CD4-positive, alpha-beta T cell (primary cell): ENCODE measurements at places on chromosomes 12 and 14.
A peak's percentile ranks its signal among the peaks of the same experiment; 100 is the strongest.

DNA sequence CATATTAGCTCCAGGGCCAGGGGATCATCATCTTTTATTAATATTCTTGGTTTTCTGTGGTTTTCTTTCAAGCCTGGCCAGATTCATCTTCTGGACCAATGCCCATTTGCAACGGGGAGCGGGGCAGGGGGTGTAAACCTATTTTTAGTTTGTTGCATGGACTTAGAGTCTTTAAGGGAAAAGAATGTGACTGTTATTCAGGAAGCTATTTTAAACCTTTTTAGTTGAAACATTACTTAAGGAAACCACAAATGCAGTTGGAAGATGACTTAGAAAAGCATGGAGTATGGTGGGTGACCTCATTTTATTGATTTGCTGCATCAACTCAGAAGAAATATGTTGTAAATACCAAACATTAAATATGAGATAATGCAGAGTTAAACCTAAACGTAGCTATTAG lies 368.4 kb upstream of the E2F7 start:
- DNase-seq: no peak

- no peak for DNase-seq
Measured at GRCh38 chr12:42474391-42474790, 115.2 kb downstream of the PRICKLE1 start.

- peak; percentile 67 for DNase-seq
Measured at GRCh38 chr12:92827836-92828431, 101.2 kb downstream of the EEA1 start.

DNA sequence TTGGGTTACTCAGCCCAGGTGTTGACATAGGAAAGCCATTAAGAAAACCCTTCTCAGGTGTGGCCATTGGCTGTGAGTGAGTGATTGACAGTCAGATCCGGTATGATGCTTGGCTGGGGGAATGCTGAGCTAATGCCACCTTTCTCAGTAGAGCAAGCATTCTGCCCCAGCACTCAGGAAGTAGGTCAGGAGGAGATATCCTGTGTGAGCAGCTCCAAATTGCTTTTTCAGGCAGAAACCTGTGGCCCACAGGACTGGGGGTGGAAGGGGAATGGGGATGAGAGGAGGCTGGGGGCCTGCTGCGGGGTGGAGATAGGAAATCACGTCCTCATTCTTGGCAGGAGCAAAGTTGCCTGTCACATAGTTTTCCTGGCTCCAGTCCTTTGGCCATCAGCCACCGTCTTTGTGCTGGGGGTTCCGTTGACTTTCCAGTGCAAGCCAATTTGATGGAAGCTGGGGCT lies 55.7 kb downstream of the NINJ2 start:
- DNase-seq: no peak

GRCh38 chr12:89058402-89058801 lies 293.9 kb downstream of the DUSP6 start:
- DNase-seq: no peak

- no peak for DNase-seq
Measured at GRCh38 chr14:23174296-23175184, 8.9 kb downstream of the SLC7A8 start.

GRCh38 chr14:49014476-49014875 lies 571.7 kb downstream of the RPS29 start:
- DNase-seq: no peak

DNA sequence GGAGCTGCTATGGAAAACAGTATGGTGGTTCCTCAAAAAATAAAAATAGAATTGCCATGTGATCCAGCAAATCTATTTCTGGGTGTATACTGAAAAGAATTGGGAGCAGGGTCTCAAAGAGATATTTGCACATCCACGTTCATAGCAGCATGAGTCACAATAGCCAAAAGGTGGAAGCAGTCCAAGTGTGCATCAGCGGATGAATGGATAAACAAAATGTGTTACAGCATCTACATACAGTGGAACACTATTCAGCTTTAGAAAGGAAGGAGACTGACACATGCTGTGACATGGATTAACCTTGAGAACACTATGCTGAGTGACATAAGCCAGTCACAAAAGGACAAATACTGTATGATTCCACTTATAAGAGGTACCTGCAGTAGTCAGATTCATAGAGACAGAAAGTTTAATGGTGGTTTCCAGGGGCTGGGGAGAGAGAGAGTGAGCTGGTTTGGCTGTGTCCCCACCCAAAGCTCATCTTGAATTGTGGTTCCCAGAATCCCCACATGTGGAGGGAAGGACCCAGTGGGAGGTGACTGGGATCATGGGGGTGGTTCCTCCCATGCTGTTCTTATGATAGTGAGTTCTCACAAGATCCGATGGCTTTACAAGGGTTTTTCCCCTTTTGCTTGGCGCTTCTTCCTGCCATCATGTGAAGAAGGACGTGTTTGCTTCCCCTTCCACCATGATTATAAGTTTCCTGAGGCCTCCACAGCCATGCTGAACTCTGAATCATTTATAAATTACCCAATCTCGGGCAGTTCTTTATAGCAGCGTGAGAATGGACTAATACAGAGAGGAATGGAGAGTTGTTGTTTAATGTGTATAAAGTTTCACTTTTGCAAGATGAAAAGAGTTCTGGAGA lies 17.6 kb upstream of the TBC1D30 start:
- no peak for DNase-seq

DNA sequence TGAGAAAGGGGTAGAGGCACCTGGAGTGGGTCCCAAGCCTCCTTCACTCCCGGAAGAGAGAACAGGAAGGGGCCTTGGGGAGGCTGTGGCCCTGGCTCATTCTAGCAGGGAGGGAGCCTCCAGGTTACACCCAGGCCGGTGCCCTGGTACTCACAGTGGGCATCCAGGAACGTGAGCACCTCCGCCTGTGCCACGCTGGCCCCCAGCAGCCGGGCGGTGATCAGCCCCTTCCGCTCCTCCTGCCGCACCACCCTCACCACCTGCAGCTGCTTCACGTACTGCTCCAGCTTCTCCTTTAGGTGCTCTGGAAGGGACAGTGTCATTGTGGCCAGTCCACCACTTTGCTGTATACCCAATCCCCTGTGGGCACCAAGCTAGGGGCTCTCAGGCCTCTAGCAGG lies 18.8 kb upstream of the CELA1 start:
- DNase-seq: no peak

DNA sequence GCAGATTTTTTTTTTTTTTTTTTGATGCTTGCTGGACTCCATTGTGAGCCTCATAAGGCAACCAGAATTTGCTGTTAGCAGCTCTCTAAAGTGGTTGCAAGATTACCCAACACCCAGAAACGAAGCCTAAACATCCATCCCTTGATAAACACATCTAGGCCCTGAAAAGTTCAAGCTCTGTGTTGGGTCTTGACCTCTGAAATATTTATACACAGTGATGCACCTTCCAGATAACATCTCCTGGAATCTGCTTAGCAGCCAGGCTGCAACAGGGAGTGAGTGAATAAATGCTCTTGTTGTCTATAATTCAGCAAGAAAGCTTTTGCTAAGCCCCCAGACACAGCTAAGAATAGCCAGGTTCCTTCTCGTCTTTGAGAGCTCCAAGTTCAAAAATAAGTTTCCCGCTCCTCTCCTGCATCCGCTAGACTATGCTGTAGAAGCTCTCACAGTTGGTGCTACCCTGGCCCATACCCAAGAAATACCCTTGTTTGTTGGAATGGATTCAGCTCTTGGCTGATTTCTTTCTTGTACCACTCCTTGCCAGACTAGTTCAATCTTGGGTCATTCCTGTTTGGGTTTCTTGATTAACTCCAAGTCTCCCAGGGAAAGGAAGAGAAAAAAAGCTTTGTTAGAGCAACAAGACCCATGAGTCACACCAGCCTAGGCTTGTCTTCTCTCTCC lies 610.6 kb upstream of the TBX3 start:
- no peak for DNase-seq

DNA sequence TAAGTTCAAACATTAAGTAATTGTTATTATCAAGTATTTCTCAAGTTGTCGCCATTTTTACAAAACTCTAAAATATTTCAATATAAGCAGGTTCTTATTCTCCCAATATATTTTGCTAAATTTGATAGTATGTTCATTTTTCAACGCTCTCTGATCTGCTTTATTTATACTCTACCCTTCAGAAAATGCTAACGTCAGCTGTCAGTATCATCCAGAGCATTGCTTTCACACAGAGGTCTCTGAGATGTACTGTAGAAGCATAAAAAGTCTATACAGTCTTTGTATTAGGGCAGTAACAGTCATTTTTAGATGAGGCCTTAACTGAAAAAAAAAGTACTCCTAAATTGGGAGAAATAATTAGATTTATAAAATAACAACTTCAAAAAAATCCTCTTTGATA lies 533.1 kb upstream of the LRFN5 start:
- no peak for DNase-seq

DNA sequence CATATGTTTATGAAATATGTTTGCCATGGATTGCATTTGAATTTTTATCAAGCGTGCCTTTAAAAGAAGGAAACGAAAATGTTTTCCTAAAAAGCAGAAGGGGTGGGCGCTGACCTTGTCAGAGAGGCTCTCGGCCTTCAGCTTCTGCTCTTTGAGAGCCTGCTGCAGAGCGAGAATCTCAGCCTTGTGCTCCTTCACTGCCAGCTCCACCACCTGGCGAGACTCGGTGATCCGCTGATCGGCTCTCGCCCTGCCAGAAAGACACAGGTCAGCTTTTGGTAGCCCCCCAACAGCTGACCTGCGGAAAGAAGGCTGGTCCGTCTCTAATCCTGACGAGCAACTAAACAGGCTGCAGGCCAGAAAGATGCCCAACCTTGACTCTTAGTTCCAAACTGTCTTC lies 62.4 kb downstream of the PRKAB1 start:
- no peak for DNase-seq

- DNase-seq: no peak
Measured at GRCh38 chr12:58285551-58285950, 344.2 kb downstream of the ATP23 start.

DNA sequence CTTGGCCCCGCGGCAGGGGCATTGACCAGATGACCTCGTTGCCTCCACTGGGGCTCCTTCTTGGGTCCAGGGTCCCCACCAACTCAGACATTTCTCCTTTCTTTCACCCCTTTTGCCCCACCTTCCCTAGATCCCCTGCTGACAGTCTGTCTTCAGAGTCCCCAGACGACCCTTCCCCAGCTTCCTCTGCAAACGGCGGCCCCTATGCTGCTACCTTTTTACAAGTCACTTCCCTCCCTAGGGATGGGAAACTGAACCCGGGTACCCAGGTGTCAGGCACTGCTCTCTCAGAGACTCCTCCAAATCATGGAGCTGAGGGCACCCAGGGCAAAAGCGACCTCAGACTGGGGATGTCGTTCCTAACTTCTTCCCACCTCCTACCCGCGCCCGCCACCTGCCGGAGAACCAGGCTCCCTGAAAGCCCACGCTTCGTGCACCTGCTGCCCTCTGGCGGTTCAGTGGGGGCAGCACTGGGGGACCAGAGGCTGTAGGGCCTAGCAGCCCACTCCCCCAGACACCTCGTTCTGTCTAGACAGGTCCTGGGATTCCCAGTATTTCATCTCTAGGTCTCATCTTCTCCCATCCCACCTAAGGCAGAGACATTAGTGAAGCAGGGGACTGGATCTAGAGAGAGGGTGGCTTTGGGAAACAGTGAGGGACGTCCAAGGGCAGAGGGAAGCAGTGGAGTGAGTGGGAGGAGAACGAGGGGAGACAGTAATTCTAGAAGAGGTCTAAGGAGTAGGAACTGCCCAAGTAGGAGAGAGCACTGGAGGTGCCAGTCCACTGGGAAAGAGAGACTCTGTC lies 4.9 kb downstream of the ZNF385A start:
- peak; percentile 87 for DNase-seq

- DNase-seq: no peak
Measured at GRCh38 chr12:6372403-6373003, 2.9 kb downstream of the SCNN1A start.

DNA sequence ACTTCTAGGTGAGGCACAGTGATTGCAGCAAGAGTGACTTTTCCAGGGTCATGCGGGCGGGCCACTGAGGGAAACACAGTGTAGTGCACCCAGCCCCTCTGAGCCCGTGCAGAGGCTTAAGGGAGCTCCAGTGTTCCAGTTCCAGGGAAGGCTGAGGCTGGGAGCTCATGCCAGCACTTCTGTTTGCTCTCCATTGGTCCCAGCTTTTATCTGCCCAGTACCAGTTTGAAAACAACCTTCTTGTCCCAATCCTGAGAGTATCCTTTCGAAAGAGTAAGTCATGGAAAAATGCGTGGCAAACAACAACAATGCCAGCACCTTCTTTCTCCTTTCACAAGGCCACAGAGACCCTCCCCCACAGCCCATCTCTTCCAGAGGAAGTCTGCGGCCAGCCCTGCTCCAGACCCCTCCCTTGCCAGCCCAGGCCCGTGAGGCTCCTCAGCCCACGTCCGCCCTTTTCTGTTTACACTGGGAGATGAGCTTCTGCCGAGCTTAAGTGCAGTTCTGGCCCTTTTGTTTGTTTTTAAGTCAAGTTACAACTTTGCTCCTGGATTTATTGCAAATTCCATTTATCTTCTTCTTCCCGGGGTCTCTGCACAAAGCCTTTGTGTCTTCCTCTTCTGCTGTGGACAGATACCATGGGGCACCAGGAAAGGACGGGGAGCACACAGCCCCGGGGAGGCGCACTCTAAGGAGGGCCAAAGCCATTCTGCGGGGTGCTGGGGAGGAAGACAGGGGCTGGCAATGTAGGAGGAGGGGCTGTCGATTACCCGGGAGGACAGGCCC lies 185.6 kb downstream of the ZFP36L1 start:
- DNase-seq: no peak

GRCh38 chr14:99576761-99577705 lies 27.0 kb downstream of the CCDC85C start:
- no peak for DNase-seq

DNA sequence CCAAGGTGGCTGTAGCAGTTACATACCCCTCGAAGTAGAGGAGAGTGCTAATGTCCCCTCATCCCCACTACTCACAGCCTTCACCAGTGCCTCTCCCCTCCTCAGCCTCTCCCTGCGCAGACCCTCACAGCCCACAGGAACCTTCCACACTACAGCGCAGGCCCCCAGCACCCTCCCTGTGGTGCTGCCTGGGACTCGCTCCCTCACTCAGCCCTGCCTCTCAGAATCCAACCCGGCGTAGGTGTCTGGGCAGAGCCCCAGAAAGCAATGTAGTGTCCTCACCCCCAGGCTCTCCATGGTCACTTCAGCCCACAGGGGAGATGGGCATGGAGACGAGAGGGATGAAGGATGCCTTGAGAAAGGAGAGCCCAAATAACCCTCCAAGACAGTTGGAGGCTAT lies 10.9 kb upstream of the ZNF740 start:
- DNase-seq: no peak

GRCh38 chr14:57818511-57818910 lies 47.4 kb downstream of the SLC35F4 start:
- DNase-seq: no peak

DNA sequence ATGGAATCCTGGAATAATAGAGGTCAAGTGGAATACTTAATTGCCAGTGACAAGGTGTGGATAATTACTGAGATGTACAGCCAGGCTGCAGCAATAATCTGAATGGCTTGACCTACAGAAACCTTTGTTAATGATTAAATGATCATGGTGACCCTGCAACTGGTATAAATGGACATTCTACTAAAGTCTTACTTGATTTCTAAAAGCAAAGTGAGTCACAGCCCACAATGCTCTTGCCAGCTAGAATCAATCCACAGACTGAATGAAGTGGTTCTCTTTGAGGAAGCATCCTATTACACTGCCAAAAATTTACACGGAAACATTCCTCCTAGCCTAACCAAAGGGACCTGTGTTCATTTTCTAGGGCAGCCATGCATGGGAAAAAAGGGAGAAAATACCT lies 518.5 kb downstream of the SOX5 start:
- DNase-seq: no peak

GRCh38 chr14:103846543-103847450 lies 578 bp downstream of the PPP1R13B start:
- DNase-seq: no peak

- no peak for DNase-seq
Measured at GRCh38 chr12:17296882-17297281, 690.9 kb upstream of the LMO3 start.

GRCh38 chr14:103393676-103394626 lies 8.7 kb downstream of the MARK3 start:
- no peak for DNase-seq
